ENCODE measurements at places on chromosomes 6 and 20. TPM values are rescaled to one million over a fixed set of nuclear protein-coding genes. Genes with fewer than 3 reads are reported as not detected.

TULP1 gene
- 0.72 TPM for polyA plus RNA-seq

C4A gene
- 21.1 TPM for polyA plus RNA-seq

GRCh38 chr6:160238761-160239751 is 19.6 kb downstream of the SLC22A2 start:
- DNase-seq = peak; percentile 82

GRCh38 chr6:116629563-116629981 is 13.3 kb downstream of the RSPH4A start:
- DNase-seq = no peak

NNAT gene
- polyA plus RNA-seq = 18.6 TPM

GRCh38 chr20:23003077-23003635 is 32.0 kb upstream of the SSTR4 start:
- DNase-seq = no peak

DNA sequence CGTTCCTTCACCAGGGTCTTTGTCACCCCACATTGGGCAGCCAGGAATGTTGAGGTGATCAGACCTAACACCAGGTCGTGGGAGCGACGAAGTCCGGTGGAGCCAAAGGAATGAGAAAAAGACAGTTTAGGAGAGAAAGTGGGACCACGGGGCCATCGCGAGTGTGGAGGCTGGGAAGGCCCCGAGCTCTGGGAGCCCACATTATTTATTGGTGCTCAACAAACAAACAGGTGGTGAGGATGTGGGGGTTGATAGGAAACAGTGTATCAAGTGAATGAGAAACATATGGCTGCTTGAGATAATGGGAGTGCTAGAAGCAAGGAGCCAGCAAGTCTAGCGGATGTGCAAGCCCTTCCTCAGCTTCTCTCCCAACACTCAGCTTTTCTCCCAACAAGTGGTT is 287.1 kb upstream of the SGK1 start:
- no peak for DNase-seq

- peak; percentile 94 for DNase-seq
Observed at GRCh38 chr20:63520934-63521601, 503 bp downstream of the PPDPF start.

GRCh38 chr20:47360297-47361056 is 4.0 kb upstream of the ZMYND8 start:
- DNase-seq = peak; percentile 72

GRCh38 chr6:46583721-46584120 is 68.9 kb downstream of the CYP39A1 start:
- peak; percentile 60 for DNase-seq

- no peak for DNase-seq
Observed at GRCh38 chr6:51141080-51141479, 322.4 kb downstream of the TFAP2B start.

CAP2 gene
- 1.9 TPM for polyA plus RNA-seq

DNA sequence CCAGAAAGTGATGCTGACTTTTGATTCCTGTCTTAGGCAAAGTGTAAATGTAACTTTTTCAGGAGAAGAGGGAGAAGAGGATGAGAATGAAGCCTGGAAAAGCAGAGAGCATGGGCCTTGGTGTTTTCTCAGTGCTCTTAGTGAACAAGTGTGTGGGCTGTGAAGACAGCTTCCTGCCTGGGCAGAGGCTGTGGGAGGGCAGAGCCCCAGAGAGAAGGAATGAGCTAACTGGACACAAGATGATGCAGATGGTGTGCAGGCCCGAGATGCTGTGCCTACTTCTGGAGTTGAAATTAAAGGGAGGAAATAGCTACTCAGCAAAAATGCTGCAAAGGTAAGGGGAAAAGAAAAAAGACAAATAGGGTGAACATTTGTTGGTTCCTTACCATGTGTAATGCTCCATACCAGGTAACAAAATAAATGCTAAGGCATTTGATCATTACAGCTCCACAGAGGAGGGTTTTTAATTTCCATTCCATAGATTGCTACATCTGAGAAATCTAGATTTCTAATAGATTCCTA is 87.0 kb upstream of the CEP162 start:
- no peak for DNase-seq

GRCh38 chr6:1609648-1610496 is at the start of gene FOXC1:
FOXC1 (plus strand) TSS chr6:1609915; CDS start chr6:1610446, 531 bp downstream.
- peak; percentile 59 for DNase-seq

DNA sequence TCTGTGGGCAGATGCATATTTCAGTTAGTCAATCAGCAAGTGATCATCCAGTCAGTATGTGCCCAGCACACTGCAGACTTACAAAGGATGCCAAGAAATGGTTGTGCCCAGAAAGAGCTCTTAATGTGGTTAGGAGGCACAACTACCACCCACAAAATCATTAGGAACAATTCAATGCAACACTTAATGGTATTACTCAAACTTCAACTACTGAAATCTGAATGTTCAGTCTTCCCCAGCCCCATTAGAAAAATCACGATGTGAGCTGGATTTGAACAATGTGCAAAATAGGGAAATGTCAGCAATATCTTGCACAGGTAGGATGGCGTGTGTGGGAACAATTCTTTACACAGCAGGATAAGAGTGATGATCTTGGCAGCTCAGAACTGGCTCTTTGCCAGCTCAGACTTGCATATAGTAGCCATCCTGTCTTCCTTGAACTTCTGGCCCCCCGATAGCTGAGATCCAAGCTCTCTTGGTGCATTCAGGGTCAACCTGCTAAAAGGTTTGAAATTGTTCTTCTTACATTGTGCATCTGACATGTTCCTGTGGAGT is 556.7 kb upstream of the HTR1E start:
- DNase-seq = no peak

GRCh38 chr20:47048054-47048453 is 153.4 kb downstream of the EYA2 start:
- DNase-seq = no peak

DNA sequence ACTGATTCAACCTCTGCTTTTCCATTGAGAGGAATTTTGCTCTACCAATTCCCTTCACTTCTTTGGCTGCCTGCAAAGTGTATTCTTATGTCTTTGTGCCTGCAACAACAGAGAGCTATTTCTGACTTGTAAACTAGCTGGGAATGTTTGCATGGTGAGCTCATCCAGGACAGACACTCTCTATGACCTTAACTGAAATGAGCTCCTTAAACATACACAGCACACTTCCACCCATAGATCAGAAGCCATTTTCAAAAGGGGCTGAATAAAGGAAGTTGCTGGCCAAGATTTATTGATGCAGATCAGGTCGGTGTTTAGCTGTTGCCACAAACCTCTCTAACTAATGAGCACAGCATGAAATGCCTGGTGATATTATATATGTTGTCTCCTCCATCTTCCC is 377.7 kb downstream of the BTBD9 start:
- DNase-seq = no peak

PTGIS gene
- 0.54 TPM for polyA plus RNA-seq

All from small intestine (tissue), 16 donors.